Brain (organoid and tissue), 16 donors: ENCODE measurements at places on chromosomes 6 and 20.

GRCh38 chr6:12269110-12269509, 21.1 kb upstream of the EDN1 start:
- DNase-seq, result no peak

- DNase-seq, result no peak
Observed at GRCh38 chr6:13457577-13457976, 29.8 kb downstream of the GFOD1 start.

GRCh38 chr6:37774028-37774680, 45.4 kb upstream of the ZFAND3 start:
- DNase-seq, result no peak

DNA sequence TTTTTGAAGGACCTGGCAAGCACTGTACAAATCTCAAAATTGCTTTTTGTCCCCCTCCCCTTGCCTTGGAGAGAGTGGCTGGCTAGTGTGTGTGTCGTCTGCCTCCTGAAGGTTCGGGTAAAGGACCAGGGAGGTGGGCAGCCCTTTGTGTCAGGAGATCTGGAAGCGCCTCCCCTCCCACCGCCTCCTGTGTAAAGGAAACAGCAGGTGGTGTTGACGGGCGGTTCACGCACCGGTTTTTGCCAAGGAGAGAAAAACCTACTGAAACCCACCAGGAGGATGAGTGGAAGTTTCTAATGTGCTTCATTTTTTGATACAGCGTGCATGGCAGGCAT, 1.2 kb downstream of the ENTPD6 start:
- peak; percentile 47 for DNase-seq

- no peak for DNase-seq
Observed at GRCh38 chr6:121042766-121043165, 291.5 kb downstream of the TBC1D32 start.

- DNase-seq, result no peak
Observed at GRCh38 chr6:7389162-7389450, 436 bp downstream of the CAGE1 start.

GRCh38 chr6:66226109-66226508, 519.1 kb upstream of the EYS start:
- peak; percentile 92 for DNase-seq

GRCh38 chr6:149859368-149859767, 4.8 kb downstream of the LRP11 start:
- DNase-seq, result no peak

DNA sequence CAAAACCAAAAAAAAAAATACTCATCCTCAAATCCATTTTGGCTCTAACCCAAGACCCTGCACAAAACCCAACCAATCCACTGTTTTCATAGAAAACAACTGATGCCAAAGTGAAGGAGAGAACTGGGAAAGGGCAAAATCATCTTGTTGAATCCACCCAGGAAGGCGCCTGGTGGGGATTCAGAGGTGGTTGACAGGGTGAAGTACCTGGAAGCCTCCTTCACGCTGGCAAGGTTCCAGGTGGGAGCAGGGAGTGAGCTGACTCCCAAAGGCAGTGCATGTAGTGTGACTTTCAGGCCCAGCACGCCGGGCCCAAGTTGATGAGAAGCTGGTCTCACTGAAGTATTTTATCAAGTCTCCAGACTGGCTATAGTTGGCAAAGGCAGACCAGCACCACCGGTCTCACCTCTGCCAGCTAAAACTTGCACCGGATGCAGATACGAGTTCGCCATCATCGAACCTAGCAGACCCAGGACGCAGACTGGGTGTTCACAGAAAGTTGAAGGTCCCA, 16.5 kb downstream of the PPP1R10 start:
- DNase-seq, result no peak

GRCh38 chr6:113357041-113357440, 500.1 kb upstream of the MARCKS start:
- no peak for DNase-seq

DNA sequence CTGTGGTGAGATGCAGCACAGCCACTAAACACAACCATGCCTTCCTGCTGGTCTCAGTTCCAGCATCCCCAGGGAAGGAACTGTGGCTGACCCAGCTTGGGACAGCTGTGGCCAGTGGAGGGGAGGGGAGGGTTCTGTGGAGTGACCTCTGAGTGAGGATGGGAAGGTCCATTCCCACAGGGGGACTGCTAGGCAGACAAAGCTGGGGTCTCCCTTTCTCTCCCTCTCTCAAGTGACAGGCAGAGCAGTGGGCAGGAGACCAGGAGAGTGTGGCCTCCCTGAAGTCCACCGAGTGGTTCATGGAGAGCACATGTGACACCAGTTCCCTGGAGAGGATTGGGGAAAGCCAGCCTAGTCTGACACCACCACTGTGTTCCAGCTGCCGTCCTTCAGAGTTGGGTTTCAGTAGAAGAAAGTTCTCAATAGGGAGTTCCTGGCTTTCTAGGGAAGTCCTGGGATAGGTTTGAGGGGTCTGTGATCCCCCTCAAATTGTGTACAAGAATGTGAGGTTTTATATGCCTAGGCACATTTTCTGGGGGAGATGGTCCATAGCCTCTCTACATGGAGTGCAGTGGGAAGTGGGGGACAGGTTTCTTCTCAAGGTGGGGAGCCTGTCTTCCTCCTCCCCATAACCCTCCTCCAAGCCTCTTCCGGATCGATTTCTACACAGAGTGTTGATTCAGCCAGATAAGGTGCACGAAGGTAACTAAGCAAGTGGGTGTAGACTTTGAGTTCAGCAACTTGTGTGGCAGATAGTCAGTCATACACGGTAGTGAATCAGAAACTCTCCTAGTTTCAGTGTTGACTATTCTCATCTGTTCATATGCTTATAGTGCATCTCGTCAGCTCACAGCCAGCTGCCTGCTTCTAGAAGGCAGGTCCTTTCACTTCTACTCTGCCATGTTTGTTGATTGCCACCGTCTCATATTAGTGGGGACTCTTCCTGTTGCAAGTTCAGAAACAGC, 18.9 kb downstream of the MANBAL start:
- no peak for DNase-seq

DNA sequence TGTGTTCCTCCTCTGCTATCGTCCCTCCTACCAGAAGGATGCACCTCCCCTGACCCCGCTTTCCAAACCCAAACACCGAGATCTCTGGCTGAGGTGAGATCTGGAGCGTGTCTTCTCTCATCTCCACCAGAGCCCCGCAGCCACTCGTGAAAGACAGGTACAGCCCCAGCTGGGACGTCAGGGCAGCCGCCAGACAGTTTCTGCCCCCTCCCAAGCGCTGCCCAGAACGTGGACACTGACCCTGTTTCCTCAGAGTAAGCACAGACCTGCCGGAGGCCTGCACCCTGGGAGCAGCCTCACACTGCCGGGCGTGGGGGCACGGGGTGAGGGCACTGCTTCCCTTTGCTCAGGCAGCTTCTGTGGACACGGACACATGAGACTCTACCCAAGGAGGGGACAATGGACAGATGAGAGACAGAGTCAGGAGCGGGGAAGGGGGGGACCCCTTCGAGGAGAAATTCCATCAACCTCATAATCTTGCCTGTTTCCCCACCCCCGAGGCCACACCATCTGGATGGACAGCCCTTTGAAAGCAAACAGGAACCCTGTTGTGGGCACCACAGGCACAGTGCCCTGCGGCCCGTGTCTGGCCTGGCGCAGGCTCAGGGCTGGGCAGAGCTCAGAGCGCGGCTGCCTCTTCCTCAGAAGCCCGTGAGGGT, 210.6 kb downstream of the DLL1 start:
- DNase-seq, result no peak

- no peak for DNase-seq
Observed at GRCh38 chr6:66103954-66104353, 396.9 kb upstream of the EYS start.

- DNase-seq, result no peak
Observed at GRCh38 chr6:149060985-149061760, 256.3 kb upstream of the TAB2 start.

- DNase-seq, result no peak
Observed at GRCh38 chr6:85867595-85867994, 224.9 kb upstream of the SYNCRIP start.

- no peak for DNase-seq
Observed at GRCh38 chr6:45557454-45557853, 179.7 kb upstream of the SUPT3H start.

DNA sequence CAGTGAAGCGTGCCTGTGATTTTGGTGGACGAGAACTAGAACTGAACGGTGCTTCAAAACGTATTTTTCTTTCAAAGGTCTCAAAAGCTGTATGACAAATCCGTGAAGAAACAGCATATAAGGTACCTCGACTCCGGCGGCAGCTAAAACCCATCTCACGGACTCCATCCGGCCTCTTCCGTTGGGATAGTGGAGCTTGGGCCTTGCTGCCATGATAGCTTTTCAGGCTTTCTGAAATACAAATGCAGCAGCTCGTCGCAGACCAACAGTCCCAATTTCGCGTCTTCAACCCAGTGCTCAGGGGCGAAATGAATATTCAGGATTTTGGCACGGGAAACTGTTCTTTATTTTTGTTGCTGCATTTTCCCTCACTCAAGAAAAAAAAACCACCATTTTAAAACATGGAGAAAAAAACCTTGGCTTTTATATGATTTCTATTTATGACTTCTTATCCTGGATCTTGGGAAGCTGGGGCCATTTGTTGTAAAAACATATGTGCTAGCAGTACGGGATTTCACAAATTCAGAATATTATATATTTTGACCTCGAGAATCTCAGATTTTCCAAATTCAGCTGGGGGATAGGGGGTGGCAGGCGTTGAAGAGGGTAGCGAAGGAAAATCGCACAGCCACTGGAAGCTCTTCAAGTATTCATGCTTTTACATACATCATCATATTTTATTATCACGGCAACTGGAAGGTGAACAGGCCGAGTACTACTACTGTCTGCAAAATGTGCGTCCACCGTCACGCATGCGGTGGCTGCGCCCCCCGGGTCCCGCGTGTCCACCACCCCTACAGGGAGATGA, 849 bp downstream of the GSTA4 start:
- DNase-seq, result peak; percentile 85

DNA sequence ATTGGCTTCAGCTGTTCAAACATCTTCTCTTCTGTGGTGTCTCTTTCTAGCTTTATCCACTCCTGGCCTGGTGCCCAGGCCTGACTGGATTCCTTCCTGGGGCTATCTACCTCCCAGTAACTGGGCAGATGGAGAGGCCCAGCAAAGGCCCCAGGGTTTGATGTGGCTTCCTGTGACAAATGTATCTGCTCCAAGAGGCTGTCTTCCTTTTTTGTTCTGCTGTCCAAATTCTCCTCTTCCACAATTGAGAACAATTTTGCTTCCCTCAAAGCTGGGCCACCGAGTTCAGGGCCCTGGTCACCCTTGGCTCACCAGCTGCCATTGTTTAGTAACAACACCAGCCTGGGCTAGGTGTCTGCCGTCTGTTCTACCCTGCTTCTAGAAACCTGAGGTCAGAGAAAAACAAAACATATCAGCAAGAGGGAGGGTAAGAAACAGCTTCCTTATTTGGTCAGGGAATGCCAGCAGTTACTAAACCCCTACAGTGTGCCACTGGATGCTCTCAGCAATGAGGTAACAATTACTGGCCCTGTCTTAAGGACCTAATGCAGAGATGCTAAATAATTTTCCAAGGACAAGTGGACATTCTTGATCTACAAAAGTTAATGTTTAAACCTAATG, 3.9 kb downstream of the ZFP57 start:
- DNase-seq, result no peak

GRCh38 chr6:2876210-2877056, 26.7 kb downstream of the SERPINB9 start:
- no peak for DNase-seq

GRCh38 chr6:152094276-152094675, 286.8 kb downstream of the ESR1 start:
- no peak for DNase-seq

GRCh38 chr6:31663126-31663960, 1.5 kb downstream of the GPANK1 start:
- DNase-seq, result no peak

DNA sequence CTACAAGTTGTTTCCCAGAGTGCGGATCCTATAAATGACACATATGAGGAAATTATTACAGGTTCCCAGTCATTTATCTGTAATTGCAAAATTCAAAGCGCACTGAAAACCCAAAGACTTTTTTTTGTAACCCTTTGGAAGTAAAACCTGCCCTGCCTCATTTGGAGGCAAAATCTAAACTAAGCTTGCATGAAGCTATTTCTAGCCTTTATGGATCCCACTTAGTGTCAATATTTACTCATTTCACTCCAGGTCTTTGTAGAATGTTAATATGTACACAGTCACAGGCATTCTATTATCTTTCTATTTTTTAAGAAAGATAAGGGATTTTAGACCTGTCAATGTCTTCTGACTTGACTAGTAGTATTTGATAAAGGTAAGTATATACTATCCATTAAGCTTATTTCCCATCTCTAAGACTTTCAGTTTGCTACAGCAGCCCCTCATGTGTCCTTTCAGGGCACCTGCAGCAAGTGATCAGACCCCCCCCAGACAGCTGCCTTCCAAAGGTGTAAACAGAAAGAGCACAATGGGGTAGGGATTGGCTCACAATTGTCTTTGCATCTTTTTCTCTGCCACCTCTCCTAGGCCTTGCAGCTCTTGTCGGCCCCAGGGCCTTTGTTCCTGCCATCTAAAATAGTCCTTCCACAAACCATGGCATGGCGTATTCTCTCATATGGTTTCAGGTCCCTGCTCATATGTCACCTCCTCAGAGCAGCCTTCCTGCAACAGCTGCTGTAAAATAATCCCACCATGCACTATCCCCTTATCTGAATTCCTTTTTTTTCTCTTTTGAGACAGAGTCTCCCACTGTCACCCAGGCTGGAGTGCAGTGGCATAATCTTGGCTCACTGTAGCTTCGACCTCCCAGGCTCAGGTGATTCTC, 1.3 kb upstream of the REPS1 start:
- no peak for DNase-seq

DNA sequence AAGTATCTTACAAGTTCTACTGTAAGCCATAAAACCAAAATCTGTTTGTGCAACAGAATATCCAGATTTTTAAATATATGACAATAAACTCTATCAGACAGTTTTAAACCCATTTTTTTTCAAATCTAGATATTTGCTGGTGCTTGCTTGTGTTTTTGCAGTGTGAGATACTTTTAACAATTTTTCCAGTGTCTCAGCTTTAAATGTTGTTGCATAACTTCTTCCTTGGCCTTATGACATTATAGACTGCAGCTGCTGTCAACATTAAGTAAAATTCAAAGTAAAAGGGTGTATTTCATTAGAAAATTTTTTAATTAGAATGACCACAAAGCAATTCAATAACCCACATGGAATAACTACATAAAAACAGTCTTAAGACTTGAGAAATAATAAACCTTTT, 139.5 kb downstream of the PTPRK start:
- DNase-seq, result no peak

- DNase-seq, result no peak
Observed at GRCh38 chr6:21149470-21149869, 444.1 kb upstream of the SOX4 start.

DNA sequence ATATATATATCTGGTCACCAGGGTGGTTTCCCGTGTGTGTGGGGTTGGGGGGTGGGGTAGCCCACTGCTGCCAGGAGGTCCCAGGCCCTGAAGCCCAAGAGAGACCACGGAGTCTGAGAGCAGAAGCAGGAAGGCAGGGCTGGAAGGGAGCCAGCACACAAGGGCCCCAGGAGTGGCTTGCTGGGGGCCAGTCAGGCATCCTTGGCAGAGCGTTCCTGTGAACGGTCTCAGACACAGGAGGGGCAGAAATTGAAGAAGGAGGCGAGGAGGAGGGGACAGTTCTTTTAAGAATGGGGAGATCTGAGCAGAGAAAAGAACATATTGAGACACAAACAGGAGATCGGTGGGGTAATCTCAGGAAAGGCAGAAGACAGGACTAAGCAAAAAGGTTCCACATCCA, 1.9 kb upstream of the EBF4 start:
- DNase-seq, result no peak
